ENCODE measurements at places on chromosomes 4 and X.

DNA sequence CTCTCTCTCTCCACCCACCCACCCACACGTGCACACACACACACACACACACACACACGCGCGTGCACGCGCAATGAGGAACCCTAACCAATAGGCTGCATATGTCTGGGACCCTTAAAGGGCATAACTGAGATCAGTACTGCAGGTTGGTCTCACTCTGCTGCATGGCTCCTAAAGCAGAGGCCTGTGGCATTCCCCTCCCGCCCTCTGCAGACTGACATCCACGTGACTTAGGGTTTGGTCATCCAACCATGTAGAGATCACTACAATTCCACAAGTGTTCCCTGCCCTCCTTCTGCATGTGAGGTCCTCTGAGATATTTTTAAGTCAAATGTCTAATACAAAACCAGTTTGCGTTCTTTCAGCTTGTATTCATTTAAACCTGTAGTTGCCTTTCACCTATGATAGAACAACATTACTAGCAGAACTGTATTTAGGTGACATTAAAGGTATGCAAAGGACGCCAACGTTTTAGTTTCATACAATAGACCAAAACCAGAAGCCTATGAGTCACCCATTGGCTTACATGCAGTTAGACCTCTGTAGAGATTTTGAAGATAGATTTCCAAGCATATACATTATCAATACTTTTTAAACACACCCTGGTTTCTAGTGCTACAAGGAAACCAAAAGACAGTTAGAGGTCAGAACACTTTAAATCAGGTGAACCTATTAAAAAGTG lies 10.1 kb downstream of the XAGE5 start:
- DNase-seq, result no peak

DNA sequence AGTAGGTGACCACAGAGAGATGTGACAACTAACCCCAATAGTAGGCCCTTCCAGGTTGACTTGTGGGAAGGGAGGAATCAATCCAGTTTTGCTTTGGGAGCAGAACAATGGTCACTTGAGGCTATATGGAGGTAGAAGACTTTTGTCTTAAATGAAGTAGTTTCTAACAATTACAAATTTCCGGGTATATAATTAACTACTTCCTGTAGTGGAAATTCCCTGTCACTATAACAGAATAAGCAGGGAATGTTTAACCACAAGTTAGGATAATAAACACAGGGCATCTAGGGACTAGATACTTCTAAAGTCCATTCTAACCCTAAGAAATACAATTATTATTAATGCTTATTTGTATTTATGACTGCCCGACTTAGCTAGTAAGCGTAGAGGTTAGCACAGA lies 99.0 kb upstream of the TRPC3 start:
- DNase-seq, result no peak

GRCh38 chr4:145083891-145084605 lies 13.9 kb downstream of the ANAPC10 start:
- DNase-seq, result no peak

DNA sequence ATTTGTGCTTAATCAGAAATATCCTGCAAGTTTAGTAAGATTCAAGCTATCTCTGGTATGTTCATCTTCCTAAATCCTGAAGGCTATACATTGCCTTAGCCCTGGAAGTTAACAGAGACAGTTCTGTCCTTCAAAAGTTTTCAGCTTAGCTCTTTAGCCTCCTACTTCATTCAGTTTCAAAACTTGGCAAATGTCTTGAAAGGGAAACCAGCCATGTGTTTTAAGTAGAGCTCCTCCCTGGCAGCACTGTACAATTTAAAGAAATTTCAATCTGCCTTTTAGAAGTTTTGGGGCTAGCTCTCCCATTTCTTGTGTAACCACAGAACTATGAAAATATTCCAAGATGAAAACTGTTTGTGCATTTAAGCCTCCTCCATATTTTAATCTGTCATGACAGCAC lies 47.0 kb downstream of the FANCB start:
- DNase-seq, result no peak

DNA sequence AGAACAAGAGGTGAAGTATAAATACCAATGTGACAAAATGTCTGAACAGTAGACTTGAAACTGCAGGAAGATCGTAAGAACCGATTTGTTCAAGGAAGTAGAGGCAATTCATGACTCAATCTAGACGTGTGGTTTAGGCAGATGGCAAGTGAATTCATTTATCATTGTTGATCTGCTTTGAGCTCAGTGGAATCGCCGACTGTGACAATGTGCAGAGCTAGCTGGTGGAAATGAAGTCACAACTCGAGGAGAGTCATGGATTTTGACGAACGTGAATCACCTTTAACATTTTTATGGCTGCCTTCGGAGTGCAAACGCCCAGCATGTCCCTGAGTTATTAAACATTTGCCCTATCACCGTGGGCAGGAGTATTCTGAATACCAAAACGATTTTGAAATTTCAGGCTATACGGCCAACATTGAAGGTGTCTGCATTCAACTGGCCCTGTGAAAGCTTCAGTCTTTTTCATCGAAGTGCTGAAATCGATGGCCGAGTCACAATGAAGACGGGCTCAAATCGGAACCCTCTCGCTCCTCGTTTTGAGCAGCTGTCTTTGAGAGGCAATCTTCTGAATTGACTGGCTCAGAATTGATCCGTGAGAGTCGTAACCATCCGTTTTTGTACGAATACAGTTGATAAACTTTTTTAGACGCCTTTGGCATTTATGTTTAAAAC lies 689 bp upstream of the OGT start:
- DNase-seq, result no peak

- DNase-seq, result no peak
Observed at GRCh38 chr4:32037399-32037798, 1317.2 kb downstream of the PCDH7 start.

- no peak for DNase-seq
Observed at GRCh38 chr4:101762025-101762424, 28.5 kb upstream of the BANK1 start.

- DNase-seq, result no peak
Observed at GRCh38 chrX:145532176-145532780, 285.0 kb downstream of the SPANXN1 start.

DNA sequence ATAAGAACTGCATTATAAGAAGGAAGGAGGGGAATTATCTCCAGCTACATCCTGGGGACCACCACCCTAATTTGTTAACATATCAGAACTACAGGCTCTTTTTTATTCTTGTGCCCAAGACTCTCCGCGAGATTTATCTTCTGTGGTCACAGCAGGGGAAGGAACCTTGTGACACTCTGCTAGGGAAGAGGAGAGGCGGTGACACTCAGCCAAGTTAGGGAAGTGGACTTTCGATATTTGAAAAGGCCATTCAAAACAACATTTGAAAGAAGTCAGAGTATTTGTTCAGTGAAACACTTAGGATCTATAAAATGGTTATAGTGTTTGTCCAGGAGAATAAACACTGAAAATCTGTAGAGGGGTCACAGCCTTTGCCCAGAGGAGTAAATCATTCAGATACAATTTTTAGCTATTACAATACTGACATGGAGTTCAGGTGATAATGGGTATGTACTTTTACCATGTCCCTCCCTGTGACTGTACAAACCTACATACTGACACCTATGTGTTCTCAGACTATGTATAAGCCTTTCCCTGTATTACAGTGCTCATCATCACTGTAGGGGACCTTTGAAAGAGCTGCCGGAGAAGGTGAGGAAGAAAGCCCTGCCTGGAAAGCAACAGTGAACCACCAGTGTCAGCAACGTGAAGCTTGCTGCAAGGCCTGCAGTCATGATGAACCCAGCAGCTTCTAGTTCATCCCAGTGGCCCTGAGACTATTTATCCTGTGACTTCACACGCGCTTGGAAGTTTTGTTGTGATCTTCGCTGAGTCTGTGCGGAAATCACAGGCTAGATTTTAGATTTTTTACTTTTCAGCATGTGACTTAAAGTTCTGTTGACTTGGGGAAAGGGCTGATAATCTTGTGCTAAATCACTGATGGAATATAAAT lies 8.5 kb upstream of the PTTG2 start:
- DNase-seq, result no peak

- no peak for DNase-seq
Observed at GRCh38 chr4:173192375-173193162, 24.0 kb downstream of the GALNT7 start.

- no peak for DNase-seq
Observed at GRCh38 chr4:87262886-87263285, 42.5 kb upstream of the KLHL8 start.

- DNase-seq, result no peak
Observed at GRCh38 chr4:187814737-187815465, 180.7 kb upstream of the ZFP42 start.

- no peak for DNase-seq
Observed at GRCh38 chr4:78120144-78120880, 63.2 kb downstream of the FRAS1 start.

DNA sequence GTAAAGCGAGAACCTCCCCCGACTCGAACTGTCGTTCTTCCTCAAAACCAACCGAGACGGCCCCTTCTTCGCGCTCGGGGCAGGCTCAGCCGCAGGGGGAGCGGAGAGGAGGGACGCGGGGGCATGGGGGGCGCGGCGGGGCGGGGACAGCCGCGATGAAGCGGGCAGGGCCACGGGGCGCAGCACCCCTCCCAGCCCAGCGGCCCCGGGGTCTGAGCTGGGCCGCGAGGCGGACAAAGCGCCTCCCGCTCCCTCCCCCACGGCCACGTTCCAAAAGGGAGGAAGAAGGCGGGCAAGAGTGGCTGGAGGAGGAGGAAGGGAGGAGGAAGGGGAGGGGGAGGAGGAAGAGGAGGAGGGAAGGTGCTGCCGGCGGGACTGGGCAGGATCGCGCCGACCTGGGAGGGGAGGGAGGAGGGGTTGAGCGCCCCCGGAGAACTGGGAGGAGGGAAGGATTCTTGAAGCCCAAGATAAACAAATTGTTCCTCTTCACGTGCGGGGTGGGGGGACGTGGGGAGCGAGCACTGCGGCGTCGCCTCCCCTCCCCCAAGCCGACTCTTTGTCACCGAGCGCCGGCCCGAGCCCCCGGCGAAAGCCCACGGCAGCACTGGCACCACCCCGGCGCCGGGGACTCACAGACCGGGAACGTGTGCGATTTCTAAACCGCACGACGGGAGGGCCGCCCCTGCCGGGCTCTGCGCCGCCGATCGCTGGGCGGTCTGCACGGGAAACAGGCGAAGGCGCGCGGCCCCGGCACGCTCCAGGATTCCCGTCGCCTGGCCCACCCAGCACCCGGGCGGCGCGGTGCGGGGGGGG lies 2.9 kb downstream of the MAML3 start:
- DNase-seq, result no peak

DNA sequence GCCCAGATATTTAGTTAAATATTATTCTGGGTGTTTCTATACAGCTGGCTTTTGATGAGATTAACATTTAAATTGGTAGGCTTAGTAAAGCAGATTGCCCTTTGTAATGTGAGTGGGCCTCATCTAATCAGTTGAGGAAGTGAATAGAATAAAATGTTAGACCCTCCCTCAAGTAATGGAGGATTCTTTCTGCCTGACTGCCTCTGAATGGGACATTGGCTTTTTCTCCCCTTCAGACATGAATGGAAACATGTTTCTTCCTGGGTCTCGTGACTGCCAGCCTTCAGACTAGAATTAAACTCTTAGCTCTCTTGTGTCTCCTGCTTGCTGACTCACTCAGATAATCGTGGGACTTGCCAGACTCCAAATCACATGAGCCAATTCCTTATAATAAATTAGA lies 266.7 kb downstream of the INPP4B start:
- no peak for DNase-seq
